ENCODE measurements at places on chromosomes 1 and 21.

GRCh38 chr1:27542463-27543273, 52.7 kb upstream of the WASF2 start:
- peaks cover 97% of the 10 kb centered on the region for H3K4me1 ChIP-seq
- H3K4me3 ChIP-seq, result no peak overlapping the region
- H3K27ac ChIP-seq, result peak overlapping the region; percentile 82
- H3K27me3 ChIP-seq, result no peaks in the 10 kb centered on the region

DNA sequence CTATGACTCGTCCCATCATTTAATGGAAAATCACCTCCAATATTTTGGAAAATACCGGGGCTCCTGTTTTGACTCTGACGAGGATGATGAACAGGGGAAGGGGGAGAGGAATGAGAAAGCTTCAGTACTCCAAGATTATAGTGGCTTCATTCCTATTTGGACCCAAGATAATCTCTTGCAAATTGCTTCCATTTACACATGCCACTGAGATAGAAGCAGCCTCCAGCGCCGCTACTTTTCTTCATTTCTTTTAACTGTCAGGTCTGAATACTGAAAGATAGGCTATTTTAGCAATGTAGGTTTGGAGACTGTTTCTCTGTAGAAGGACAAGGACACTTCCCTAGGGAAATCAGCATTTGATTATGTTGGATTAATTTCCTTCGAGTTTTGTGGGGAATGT, 565 bp upstream of the GRIK1 start:
- no peaks in the 10 kb centered on the region for H3K36me3 ChIP-seq
- H3K27ac ChIP-seq, result no peak overlapping the region
- H3K27me3 ChIP-seq, result peaks cover 26% of the 10 kb centered on the region
- DNase-seq, result no peak
- H3K4me3 ChIP-seq, result no peak overlapping the region

DNA sequence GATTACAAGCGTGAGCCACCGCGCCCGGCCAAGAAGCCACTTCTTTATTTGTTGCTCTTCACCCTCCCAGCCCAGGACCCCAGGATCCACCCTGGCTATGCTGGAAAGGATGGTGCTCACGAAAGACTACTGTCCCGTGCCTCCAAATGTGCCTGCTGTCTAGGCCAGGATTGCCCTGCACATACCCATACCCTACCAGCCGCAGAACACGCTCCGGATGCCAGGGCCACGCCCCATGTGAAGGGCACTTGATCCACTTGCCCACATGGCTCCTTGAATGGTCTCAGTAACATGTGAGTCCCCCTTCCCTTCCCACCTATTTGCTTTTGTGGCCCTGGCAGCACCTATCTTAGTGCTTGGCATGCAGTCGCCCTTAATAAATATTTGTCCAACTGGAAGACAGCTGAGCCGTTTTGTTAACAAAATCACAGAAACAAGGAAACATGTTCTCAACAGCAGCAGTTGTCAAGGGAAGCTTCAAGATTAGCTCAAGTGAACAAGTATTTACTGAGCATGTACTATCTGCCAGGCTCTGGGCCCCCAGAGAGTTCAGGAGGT, 13.8 kb upstream of the UBXN10 start:
- no peak overlapping the region for H3K4me3 ChIP-seq
- H3K27me3 ChIP-seq, result peaks cover 34% of the 10 kb centered on the region
- H3K36me3 ChIP-seq, result no peaks in the 10 kb centered on the region
- DNase-seq, result no peak
- no peak overlapping the region for H3K27ac ChIP-seq

DNA sequence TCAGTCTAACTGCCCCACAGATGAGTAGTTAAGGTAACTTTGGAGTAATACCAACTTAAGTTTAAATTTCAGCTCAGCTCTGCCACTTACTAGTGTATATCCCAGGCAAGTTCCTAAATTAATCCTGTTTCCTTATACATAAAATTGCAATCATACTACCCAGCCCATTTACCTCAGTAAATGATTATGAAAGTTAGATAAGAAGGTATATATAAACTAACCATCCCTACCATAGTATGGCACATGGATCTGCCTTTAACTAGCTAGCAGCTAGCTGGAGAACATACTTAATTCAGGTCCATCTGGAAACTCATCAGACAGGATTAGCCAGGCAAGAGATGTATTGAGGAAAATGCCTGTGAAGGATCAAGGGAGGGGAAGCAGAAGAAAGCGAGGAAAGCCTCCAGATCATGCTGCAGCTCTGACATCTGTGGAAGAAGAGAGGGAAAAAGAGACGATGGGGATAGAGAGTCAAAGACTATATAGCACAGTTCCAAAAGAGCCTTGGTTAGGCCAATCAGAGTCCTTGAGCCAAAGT, 8.0 kb upstream of the JAK1 start:
- no peak overlapping the region for H3K27ac ChIP-seq
- no peaks in the 10 kb centered on the region for H3K4me1 ChIP-seq
- peaks cover 26% of the 10 kb centered on the region for H3K36me3 ChIP-seq
- DNase-seq, result no peak
- no peak overlapping the region for H3K4me3 ChIP-seq
- no peaks in the 10 kb centered on the region for H3K27me3 ChIP-seq

GRCh38 chr1:83883979-83884378, 115.0 kb downstream of the TTLL7 start:
- DNase-seq, result no peak
- H3K36me3 ChIP-seq, result no peaks in the 10 kb centered on the region
- H3K4me3 ChIP-seq, result no peak overlapping the region
- H3K4me1 ChIP-seq, result no peaks in the 10 kb centered on the region
- H3K27me3 ChIP-seq, result no peaks in the 10 kb centered on the region

- DNase-seq, result no peak
- H3K27ac ChIP-seq, result no peak overlapping the region
- no peaks in the 10 kb centered on the region for H3K4me1 ChIP-seq
- no peaks in the 10 kb centered on the region for H3K27me3 ChIP-seq
- H3K36me3 ChIP-seq, result no peaks in the 10 kb centered on the region
- H3K4me3 ChIP-seq, result no peak overlapping the region
Observed at GRCh38 chr21:35615325-35615724, 445.0 kb downstream of the SETD4 start.

DNA sequence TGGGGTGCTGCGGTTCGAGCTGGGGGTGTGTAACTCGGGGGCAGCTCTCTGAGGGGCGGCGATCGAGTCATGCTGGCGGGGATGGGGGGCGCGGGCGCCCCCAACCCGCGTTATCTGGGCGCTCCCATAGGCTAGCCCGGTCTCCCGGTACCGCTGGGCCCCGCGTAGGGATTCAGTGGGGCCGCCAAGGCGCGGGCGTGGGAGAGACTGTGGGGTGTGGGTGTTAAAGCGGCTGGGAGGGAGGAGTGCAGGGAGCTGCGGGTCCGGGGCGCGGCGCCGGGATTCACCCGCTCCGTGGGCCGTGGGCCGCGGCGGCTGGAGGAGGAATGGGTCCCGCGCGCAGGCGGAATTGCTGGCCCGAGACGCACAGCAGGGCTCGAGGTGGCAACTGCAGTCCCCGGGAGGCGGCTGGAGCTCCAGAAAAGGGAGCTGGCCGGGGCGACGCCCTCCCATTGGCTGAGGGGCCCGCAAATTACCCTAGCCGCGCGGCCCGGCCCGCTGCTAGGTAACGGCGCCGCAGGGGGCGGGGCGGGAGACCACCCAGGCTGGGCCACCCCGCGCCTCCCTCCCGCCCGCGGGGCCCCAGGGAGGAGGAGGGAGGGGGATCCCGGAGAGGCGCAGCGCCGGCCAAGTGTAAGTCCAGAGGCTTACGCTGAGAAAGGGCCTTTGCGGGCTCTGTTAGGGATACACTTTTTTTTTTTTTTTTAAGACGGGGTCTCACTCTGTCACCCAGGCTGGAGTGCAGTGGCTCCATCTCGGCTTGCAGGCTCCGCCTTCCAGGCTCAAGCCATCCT, at the start of gene PTCH2:
TSS of gene PTCH2 (minus strand) at position 392 of the 794 bp plus-strand sequence. CDS start at position 71, 321 bp downstream.
- no peaks in the 10 kb centered on the region for H3K27me3 ChIP-seq
- no peaks in the 10 kb centered on the region for H3K36me3 ChIP-seq
- H3K27ac ChIP-seq, result peak within 1 kb of the TSS; percentile 71
- H3K4me3 ChIP-seq, result peak within 1 kb of the TSS; percentile 74
- H3K4me1 ChIP-seq, result peaks cover 4% of the 10 kb centered on the region
- DNase-seq, result peak; percentile 86

- H3K4me3 ChIP-seq, result no peak overlapping the region
- H3K4me1 ChIP-seq, result peaks cover 38% of the 10 kb centered on the region
- H3K27ac ChIP-seq, result no peak overlapping the region
Observed at GRCh38 chr1:155471026-155471425, 91.6 kb downstream of the ASH1L start.

DNA sequence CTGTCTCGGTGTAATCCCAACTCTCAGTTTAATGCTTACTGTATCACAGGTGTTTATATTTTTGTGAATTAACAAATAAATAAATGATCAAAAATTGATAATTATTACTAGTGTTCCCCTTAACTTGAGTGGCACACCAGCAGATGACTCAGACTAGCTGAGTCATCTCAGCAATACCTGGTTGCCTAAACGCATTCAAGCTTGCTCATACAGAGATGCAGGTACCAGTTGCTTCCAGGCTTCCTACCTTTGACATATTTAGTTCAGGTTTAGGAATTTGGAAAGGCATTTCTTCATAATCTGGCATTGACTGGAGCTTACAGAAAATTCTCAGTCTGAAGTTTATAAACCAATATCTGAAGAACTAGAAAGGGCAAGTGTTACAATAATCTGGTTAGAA, 78.9 kb upstream of the LMO4 start:
- no peak for DNase-seq
- H3K27ac ChIP-seq, result no peak overlapping the region
- no peaks in the 10 kb centered on the region for H3K4me1 ChIP-seq
- no peak overlapping the region for H3K4me3 ChIP-seq
- no peaks in the 10 kb centered on the region for H3K27me3 ChIP-seq
- H3K36me3 ChIP-seq, result no peaks in the 10 kb centered on the region

DNA sequence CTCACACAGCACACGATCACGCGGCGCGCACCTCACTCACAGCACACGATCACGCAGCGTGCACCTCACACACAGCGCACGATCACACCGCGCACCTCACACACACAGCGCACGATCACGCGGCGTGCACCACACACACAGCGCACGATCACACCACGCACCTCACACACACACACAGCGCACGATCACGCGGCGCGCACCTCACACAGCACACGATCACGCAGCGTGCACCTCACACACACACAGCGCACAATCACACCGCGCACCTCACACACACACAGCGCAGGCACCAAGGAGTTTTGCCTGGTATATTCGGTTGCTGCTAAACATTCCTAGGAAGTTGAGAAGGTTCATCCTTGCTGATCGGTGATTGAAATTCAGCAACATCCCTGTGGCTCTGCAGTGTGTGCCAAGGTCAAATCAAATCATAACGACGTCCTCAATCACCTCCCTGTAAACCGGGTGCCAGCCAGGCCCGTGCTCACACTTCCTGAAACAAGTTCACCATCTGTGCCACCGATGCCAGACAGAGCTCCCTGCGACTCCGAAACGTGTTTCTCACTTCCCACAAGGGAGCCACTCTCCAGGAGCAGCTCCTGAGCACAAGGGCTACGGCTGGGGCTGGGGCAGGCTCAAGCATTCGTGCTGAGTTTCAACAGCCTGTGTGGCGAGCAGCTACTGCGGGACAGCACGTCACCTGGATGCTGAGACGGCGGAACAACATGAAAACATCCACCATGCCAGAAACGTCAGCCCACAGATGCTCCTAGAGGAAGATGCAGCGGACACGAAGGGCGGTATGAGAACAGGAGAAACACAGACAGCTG, 30.2 kb downstream of the WDR4 start:
- DNase-seq, result no peak
- H3K36me3 ChIP-seq, result peaks cover 98% of the 10 kb centered on the region
- no peaks in the 10 kb centered on the region for H3K27me3 ChIP-seq
- no peak overlapping the region for H3K4me3 ChIP-seq
- no peak overlapping the region for H3K27ac ChIP-seq

GRCh38 chr1:171712341-171712740, 29.5 kb downstream of the VAMP4 start:
- H3K27me3 ChIP-seq, result no peaks in the 10 kb centered on the region

DNA sequence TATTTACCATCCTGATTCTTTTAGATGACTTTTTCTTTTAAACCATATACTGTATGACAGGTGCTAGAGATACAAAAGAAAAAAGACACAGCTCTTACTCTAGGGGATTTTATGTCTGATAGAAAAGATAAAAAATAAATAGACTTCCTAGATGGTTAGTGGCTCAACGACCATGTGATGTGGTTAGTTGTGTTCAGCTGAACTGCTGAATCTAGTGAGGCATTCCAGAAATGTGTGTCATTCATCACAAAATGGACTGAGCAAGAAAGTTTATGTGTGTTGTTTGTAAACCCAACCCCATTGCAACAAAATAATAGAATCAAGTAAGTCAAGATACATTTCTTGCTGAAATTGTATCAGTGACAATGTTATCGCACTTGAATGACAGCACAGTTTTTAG, 205.8 kb upstream of the LYPLAL1 start:
- no peak overlapping the region for H3K4me3 ChIP-seq
- DNase-seq, result no peak
- H3K4me1 ChIP-seq, result no peaks in the 10 kb centered on the region
- no peak overlapping the region for H3K27ac ChIP-seq
- no peaks in the 10 kb centered on the region for H3K36me3 ChIP-seq

DNA sequence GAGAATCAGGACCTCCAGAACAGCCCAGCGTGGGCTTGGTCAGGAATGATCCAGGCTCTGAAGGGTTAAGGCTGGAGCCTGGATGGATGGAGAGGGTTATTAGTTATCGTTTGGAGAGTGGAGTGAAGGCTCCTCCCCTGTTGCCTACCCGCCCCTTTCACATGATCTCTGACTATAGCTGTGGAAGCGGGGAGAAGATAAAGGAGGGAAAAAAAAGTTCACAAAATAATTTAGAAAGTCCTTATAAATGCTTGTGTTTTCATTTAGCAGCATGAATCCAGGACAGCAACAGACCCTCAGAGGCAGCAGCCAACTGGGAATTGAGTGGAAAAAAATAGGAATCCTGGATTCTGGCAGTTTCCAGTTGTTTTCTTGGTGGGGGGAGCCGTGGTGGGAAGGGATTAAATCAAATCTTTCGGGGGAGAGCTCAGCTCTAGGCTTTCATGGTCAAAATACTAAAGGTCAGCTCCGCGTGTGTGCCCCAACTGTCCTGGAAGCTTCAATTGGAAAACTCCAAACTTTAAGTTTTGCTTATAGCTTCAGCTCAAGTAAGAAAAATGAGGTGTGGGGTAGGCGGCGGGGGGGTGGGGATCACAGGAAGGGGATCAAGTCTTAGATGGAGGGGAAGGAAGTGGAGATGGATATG, 595 bp upstream of the DDR2 start:
- peak overlapping the region; percentile 59 for H3K4me3 ChIP-seq
- H3K27ac ChIP-seq, result peak overlapping the region; percentile 83
- peak; percentile 59 for DNase-seq
- H3K27me3 ChIP-seq, result no peaks in the 10 kb centered on the region
- no peaks in the 10 kb centered on the region for H3K4me1 ChIP-seq
- no peaks in the 10 kb centered on the region for H3K36me3 ChIP-seq

- no peaks in the 10 kb centered on the region for H3K36me3 ChIP-seq
- H3K27ac ChIP-seq, result no peak overlapping the region
- DNase-seq, result no peak
- H3K4me1 ChIP-seq, result no peaks in the 10 kb centered on the region
- no peaks in the 10 kb centered on the region for H3K27me3 ChIP-seq
Observed at GRCh38 chr1:151823175-151823574, 8.4 kb downstream of the RORC start.

DNA sequence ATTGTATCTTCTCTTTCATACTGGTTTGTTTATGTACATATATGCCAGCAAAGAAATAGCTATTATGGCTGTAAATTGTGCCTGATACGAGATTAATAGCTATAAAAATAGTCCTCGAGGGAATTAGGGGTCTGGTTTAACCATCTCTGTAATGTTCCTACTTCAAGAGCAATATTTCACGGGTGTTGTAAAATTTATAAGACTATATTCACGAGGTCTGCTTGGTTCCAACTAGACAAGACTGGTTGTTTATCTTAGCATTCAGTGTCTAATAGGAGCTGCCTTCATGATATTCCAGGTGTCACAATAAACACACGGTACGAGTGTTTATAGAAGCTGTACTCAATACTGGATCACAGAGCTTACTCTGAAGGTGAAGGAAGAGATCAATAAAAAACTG, 389.9 kb downstream of the SIPA1L2 start:
- DNase-seq, result no peak
- H3K36me3 ChIP-seq, result no peaks in the 10 kb centered on the region
- H3K4me1 ChIP-seq, result no peaks in the 10 kb centered on the region
- H3K4me3 ChIP-seq, result no peak overlapping the region
